ENCODE measurements at places on chromosomes 2 and 18.
A peak's percentile ranks its signal among the peaks of the same experiment; 100 is the strongest.

- peak; percentile 71 for DNase-seq
Observed at GRCh38 chr2:177147093-177147694, 65.4 kb upstream of the HNRNPA3 start.

- peak; percentile 10 for DNase-seq
Observed at GRCh38 chr2:1830936-1831619, 86.8 kb upstream of the PXDN start.

- DNase-seq, result peak; percentile 74
Observed at GRCh38 chr2:201057087-201057521, 14.4 kb downstream of the HYCC2 start.

GRCh38 chr2:57543211-57543610 is 503.4 kb upstream of the VRK2 start:
- DNase-seq, result no peak

GRCh38 chr2:28627722-28628480 is 123.7 kb upstream of the PPP1CB start:
- DNase-seq, result peak; percentile 52

DNA sequence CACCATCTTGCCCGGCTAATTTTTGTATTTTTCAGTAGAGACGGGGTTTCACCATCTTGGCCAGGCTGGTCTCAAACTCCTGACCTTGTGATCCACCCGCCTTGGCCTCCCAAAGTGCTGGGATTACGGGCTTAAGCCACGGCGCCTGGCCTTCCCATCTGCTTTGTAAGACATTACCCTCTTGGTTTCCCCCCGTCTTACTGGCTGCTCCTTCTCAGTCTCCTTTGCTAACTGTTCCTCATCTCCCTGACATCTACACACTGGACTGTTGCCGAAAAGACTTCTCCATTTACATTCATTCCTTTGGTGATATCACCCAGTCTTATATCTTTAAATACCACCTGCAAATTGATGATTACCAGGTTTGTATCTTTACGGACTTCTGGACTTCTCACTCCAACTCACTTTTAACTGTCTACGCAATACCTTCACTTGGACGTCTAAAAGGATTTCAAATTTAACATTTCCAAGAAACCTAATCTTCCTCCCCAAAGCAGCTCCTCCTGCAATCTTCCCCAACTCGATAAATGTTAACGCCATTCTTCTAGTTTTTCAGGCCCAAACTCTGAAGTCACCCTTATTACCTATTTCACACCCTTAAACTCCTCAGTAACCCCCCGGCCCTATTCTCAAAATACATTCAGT is 37.9 kb downstream of the YES1 start:
- DNase-seq, result no peak

- peak; percentile 66 for DNase-seq
Observed at GRCh38 chr2:38945372-38945771, 55.7 kb downstream of the ARHGEF33 start.

DNA sequence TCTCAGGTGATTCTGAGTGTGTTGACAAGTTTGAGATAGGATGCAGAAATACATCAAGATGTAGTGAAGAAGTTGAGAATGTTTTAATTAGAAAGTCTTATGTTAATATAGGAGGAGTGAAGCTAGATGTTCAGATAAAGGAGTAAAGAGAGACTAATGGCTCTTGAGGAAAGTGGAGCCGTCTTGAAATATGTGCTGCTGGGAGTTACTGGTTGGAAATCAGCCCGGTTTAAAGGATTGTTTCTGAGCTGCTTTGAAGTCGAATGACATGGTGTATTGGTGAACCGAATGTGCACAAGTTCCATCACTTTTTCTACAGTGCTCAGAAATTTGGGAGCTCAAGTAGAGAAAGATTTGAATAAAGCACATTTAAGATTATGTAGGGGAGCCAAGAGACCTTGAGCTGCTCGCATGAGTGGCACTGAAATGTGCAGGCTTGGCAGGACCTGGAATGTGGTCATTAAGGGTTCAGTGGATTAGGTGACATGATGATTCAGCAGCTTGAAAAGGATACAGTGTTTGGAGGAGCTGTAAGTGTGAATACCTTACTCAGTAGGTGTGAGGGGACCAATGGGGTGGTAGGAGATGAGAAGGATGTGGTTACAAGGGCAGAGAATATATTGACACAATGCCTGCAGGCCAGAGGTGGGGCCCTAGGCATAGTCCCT is 68.6 kb downstream of the CAB39 start:
- DNase-seq, result no peak

DNA sequence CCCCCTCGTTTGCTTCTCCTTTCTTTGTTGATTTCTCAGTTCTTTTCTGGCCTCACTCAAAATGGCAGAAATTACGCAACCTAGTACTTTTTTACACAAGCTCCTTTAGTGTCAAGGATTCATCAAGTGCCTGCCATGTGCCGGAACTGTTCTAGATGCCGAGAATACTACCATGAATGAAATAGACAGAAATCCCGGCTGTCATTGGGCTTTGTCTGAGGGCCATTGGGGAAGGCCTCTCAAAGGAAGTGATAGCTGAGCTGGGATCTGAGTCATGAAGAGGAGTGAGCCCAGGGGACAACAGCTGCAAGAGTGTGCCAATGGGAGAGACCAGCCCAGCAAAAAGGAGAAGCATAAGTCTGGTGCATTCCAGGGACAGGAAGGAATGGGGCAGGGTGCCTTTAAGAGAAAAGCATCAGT is 34.3 kb upstream of the PPP1CB start:
- DNase-seq, result peak; percentile 77

GRCh38 chr2:28492282-28492681 is 3.6 kb upstream of the PLB1 start:
- DNase-seq, result no peak

GRCh38 chr2:102749938-102750337 is 11.9 kb upstream of the TMEM182 start:
- DNase-seq, result no peak

DNA sequence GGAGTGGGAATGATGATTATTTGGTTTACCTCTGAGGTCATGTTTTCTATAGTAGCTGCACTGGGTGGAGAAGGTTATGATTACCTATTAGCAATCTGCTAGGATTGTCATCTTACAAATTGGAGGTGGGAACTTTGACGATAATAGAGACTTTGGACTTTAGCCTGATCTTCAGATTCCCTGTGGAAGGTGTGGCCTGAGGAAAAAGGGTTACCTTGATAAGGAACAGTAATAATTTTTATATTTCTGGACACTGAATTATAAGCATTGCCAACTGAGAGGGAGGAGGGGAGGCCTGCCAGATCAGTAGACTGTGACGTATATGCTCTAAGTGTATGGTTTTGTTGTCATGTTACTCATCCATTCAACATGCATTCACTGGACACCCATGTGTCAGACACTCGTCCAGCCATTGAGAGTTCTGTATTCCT is 183.4 kb upstream of the FOSL2 start:
- DNase-seq, result no peak

DNA sequence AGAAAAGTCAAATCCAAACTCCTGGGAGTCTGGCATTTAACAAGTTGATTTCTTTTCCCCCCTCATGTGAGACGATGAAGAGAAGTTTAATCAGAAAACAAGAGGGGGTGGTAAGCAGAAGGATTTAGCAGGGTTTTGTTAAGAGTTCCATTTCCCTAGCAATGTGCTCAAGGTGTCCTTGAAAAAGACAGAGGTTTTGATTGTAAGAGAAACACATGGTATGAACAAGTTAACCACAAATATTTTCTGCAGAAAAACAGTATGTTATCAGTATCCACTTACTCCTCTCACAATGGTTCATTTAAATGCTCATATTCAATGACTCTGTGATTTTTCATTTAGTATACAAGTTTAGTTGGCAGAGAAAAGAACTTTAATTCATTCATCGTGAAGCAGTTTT is 26.8 kb downstream of the LAMA1 start:
- DNase-seq, result peak; percentile 2

- no peak for DNase-seq
Observed at GRCh38 chr18:63159590-63159989, 160.0 kb downstream of the BCL2 start.

- no peak for DNase-seq
Observed at GRCh38 chr2:129160879-129161278, 818.6 kb upstream of the RAB6C start.

DNA sequence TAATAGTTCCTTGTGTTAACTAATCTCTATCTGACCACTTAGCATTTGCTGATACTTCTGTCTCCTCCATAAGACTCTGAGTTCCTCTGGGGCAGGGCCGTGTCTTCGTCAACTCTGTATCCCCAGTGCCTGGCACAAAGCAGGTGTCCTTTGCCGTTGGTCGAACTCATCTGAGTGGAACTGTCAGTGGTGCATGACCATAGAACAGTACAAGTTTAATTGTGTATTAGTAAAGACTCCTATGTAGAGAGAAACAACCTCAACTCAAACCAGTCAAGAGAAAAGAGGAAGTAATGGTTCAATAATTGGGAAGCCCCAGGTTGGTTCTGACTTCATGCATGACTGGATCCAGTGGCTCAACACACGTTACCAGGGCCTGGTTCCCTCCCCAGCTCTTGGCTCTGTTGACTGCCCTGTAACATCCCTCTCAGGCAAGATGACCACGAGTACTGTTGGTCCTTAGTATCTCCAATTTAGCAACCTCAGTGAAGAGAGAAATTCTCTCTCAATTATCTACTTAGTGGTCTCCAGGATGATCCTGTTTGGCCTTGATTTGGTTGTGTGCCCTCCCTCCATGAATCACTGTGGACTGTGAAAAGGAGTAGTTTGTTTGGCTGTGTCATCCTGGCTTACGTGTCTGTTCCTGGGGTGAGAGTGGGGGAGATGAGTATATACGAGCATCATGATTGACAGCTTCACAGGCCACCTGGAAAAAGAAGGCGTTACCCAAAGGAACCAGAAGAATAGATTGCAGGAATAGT is 58.5 kb upstream of the MSH6 start:
- DNase-seq, result no peak

DNA sequence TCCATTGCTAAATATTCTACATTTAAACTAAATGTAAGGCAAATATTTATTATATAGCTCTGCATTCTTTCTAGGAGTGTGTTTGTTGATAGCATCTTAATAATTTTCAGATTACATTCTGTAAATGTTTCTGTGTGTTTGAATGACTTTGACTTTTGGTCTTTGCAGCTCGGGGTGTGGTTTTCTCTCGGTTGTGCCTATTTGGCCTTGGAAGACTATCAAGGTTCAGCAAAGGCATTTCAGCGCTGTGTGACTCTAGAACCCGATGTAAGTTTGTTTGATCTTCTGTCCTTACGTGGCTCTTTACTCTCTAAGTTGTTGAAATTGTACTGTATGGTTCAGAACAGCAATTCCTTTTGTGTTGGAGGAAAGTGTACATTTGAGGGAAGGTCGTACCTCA is 149.9 kb downstream of the TTC27 start:
- DNase-seq, result no peak

DNA sequence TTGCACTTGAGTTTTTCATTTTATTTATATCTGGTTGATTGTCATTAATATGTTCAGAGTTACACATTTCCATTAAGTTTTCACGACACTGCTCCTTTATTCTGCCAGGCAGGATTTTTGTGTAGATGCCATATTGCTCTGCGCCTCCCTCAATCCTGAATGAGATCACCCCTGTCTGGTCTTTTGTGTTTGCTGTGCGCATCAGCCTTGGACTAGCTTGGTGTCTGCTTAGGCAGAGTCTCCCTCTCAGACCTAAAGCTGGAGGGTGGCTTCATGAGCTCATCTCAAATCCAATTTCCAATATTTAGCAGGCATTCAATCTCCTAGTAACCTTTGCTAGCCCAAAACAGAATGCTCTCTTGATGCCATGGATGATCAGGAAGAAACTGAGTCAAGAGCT is 137.4 kb downstream of the SMAD7 start:
- no peak for DNase-seq

DNA sequence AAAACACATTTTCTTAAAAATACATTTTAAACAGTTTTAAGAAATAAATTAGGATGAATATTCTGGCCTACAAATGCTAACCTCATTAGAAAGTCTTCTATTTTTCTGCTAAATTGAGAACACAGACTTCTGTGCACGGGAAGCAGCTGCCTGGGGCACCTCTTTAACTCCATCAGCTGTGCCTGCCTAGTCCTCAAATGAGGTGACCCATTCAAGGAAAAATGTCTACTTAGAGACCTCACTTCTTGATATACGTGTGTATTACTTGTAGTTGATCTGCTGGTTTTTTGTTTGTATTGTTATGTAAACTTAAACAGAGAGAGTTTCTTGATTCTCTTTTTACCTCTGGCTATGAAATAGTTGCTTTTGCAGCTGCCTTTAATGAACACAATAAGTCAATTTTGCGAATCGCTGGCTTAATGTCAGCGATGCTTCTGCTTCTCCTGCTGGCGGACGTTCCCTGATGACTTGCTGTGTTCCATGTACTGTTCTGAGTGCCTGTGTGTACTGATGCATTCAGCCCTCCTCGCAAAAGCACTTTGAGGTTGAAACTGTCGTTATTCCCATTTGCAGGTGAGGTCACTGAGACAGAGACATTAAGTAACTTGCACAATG is 88.7 kb upstream of the TXNDC2 start:
- no peak for DNase-seq

- no peak for DNase-seq
Observed at GRCh38 chr2:100163605-100164004, 21.2 kb upstream of the AFF3 start.

DNA sequence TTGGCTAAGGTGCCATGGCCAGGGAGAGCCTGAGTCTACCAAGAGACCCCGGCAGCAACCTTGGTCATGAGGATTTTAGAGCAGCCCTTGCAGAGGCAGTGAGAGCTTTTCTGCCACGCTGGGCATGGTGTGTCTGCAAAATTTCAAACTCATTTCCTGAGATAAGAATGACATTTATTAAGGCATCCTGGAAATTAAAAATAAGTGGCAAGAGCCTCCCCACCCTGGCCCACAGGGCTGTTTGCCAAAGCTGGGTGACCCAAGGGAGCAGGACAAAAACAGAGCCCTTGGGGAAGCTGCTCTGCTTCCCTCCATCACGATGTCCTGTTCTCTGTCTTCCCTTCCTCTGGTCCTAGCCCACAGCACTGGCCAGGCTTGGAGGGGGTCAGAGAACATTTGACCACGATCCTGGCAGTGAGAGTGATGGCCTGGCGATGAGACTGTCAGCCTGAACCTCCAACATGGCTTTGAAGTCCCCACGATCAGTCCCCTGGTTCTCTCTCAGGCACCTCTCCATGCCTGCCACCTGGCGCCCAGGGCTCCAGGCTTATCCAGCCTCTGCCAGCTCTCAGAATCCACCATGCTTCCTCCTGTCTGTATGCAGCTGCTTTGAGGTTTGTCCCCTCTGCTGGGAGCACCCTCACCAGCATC is 68.9 kb upstream of the RMDN2 start:
- DNase-seq, result peak; percentile 54

GRCh38 chr2:147482111-147482895 is 362.5 kb upstream of the ACVR2A start:
- peak; percentile 5 for DNase-seq

- no peak for DNase-seq
Observed at GRCh38 chr2:64106481-64106880, 37.7 kb downstream of the PELI1 start.

GRCh38 chr18:9017905-9018227 is 84.6 kb upstream of the NDUFV2 start:
- DNase-seq, result no peak

- DNase-seq, result peak; percentile 62
Observed at GRCh38 chr2:144032566-144032965, 487.4 kb downstream of the ZEB2 start.
